ENCODE measurements at places on chromosomes 11 and 22.

DNA sequence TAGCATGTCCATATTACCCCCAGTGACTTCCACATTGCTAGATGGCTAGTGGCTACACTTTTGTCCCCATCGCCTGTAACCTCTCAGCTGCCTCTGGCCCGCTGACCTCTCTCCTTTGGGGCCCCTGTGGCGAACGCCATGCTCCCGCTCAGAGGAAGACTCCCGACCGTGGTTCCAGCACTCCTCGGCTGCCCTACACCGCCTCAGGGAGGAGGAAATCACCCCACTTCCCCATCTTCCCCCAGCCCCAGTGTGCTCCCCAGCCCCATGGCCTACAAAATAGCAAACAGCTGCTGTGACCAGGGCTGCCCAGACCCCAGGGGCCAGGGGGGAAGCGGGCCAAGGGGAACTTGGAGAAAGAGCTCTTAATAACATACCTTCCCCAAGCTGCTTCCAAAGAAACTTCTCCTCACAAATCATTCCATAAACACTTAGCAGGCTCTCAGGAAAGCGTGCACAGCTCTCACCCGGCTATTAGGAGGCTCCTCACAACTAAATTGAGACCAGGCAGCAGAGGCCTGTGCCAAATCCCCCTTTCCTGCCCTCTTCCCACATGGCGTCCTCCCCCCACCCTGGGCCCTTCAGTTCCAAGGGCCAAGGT, 63.5 kb upstream of the WNT11 start:
- DNase-seq, result no peak

DNA sequence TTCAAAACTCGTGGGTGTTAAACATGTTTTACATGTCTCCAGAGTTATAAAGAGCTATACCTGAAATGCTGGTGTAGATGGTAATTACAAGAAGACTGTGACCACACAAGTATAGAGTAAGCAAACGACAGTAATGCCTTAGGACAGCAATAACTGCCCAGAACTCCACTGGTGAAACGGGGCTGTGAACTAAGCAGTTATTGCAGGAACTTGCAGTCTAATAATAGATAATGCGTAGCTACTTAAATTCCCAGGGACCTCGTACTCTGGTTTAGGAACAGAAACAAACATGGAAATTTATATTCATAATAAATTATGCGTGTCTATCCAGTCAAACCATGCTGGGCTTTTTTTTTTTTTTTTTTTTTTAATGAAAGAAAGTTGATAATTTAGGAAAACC, 24.9 kb upstream of the TP53AIP1 start:
- no peak for DNase-seq

DNA sequence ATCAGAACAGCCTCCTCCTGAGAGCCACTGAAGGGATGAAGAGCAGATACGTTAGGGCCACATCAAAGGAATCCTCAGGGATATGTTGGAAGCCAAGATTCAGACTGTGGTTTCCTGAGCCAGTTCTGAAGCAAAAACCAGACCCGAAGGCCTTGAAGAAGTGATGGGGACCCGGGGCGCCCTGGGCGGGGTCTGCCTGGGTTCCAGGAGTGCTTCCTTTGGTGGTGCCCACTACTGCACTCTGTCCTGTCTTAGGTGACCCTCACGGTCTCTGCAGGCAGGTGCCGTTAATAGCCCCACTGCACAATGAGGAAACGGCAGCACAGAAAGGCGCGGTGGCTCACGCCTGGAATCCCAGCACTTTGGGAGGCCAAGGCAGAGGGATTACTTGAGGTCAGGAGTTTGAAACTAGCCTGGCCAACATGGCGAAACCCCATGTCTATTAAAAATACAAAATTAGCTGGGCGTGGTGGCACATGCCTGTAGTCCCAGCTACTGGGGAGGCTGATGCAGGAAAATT, 12.9 kb upstream of the SH3BP1 start:
- no peak for DNase-seq

- DNase-seq, result no peak
These were observed 63.2 kb upstream of the VPREB1 start for GRCh38 chr22:22181341-22181850.

Data from effector memory CD4-positive, alpha-beta T cell (primary cell).